ENCODE measurements at places on chromosomes 7 and 10. TPM values are rescaled to one million over a fixed set of nuclear protein-coding genes. Genes with fewer than 3 reads are reported as not detected.

GIMAP1 gene
- 1.9 TPM for total RNA-seq

MALSU1 gene
- total RNA-seq, result 44.8 TPM

IFIT5 gene
- total RNA-seq, result 22.2 TPM

TMEM184A gene
- total RNA-seq, result 3.5 TPM

EBF3 gene
- total RNA-seq, result 28.6 TPM

AEBP1 gene
- 143 TPM for total RNA-seq

C10orf67 gene
- total RNA-seq, result 0.11 TPM

PON1 gene
- not detected for total RNA-seq

FAM25C gene
- total RNA-seq, result not detected

CNTNAP2 gene
- 68.8 TPM for total RNA-seq

SSMEM1 gene
- not detected for total RNA-seq

TMEM178B gene
- total RNA-seq, result 16.5 TPM

TAS2R3 gene
- total RNA-seq, result 4.2 TPM

TMEM196 gene
- total RNA-seq, result 9.7 TPM

RAB19 gene
- total RNA-seq, result 0.93 TPM

HOGA1 gene
- 1.6 TPM for total RNA-seq

C10orf95 gene
- 0.93 TPM for total RNA-seq

PHKG1 gene
- total RNA-seq, result 4.7 TPM

HOXA13 gene
- 0.11 TPM for total RNA-seq

LEP gene
- not detected for total RNA-seq

MSMB gene
- total RNA-seq, result not detected

ITPRIP gene
- total RNA-seq, result 24.2 TPM
